CD4-positive, alpha-beta T cell treated with Interleukin-6 at 100 ng/mL for 8 hours (primary cell): ENCODE measurements at places on chromosomes 5 and 9.

DNA sequence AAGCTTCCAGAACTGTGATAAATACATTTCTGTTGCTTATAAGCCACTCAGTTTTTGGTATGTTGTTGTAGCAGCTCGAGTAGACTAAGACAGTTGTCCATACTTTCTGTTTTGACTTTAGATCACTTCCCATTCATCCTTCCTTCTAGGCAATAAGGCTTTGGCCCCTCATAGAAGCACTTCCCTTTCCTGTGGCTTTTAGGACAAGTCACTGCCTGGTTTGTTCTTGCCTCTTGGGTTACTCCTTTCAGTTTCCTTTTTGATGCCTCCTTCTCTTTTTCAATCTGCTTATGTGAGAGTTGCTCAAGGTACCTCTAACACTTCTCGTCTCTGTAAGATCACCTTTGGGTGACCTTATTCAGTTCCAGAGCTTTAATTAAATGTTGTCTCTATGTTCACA lies 72.4 kb upstream of the NTRK2 start:
- DNase-seq: no peak

DNA sequence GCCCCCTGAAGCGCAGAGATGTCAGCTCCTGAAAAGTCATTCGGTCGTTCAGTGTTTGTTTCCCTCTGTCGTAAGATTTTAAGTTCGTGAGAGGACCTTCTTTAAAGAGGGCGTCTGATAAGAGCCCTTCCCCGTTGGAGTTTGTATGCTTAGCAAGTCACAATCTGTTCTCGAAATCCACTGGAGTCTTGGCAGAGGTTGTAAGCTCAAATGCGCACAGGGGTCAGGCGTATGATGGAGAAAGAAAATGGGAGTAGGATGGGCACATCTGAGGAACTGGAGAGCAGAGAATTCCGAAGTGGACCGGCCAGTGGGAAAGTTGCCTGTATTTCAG lies 710 bp downstream of the HSD17B4 start:
- DNase-seq: no peak

DNA sequence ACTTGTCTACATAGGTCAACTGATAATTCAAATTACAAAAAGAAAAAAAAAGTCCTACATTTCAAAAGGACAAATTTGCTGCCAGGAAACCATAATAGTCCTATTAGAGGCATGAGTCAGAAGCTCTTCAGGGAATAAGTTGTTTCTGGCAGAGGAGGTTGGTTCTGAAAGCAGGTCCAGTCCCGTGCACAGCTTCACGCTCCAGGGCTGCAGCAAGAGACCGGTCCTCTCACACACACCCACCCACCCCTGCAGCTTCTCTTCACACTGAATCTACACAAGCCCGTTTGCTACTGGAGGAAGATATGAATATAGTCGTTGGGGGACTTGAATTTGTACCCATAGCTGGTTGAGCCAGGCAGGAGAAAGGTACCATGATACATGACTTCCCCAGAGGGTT lies 36.9 kb upstream of the SLC1A3 start:
- DNase-seq: no peak

- no peak for DNase-seq
Observed at GRCh38 chr9:98569491-98569890, 139.2 kb downstream of the GABBR2 start.

DNA sequence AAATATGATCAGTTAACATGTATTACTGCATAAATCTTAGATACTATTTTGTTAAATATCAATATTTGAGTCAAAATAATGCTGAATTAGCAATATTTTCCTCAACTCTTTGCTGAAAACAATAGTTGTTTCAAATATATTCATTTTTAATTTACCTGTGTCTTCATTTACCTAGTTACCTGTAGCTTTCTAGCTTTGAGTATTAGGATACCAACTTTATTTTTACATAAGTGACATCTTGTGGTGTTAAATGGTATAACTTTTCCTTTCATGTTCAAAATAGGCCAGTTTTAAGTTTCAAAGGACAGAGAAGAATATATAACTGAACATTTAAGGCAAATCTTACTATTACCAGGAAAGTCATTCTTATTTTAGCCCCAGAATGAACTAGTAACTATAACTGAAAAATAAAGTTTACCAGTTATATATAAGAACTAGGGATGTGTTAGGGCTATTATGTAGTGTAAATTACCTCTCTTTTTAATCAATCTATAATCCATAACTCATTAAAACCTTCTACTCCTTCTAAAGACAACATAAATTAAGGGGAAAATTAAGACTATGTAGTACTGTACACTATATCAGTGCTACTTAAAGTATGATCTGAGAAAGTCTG lies 25.3 kb downstream of the AP3B1 start:
- no peak for DNase-seq

DNA sequence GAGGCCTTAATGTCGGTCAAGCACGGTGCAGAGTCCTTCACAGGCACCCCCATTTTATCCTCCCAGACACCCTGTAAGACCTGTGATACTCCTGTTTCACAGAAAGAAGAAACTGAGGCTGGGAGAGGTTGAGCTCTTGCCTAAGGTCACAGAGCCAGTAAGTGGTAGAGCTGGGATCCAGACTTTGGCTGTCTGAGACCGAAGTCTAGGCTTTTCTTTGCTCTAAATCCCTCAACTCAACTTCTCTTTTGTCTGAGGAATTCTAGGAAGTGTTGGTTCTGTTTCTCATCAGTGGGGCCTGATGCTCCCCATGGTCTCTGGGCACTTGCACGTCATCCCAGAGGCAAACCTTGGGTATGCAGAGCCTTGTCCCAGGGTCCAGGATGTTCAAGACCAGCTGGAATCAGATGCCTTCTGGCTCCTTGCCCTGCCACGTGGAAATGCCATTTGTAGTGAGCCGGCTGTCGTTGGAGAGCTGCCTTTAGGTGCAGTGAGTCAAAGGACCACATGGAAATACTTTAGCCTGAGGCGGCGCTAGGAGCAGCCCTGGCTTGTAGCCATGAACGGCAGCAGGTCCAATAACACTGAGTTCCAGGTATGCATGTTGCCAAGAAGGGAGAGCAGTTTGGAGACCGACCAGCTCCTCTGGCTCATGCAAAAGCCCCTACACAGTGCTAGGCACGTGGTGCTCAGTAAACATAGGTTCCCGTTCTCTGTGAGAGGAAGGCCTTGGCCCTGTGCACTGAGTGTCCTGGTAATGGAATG lies 9.2 kb downstream of the DCANP1 start:
- DNase-seq: no peak

- no peak for DNase-seq
Observed at GRCh38 chr9:106801816-106802215, 61.1 kb upstream of the ZNF462 start.

GRCh38 chr5:36357391-36357975 lies 55.8 kb upstream of the RANBP3L start:
- DNase-seq: no peak

DNA sequence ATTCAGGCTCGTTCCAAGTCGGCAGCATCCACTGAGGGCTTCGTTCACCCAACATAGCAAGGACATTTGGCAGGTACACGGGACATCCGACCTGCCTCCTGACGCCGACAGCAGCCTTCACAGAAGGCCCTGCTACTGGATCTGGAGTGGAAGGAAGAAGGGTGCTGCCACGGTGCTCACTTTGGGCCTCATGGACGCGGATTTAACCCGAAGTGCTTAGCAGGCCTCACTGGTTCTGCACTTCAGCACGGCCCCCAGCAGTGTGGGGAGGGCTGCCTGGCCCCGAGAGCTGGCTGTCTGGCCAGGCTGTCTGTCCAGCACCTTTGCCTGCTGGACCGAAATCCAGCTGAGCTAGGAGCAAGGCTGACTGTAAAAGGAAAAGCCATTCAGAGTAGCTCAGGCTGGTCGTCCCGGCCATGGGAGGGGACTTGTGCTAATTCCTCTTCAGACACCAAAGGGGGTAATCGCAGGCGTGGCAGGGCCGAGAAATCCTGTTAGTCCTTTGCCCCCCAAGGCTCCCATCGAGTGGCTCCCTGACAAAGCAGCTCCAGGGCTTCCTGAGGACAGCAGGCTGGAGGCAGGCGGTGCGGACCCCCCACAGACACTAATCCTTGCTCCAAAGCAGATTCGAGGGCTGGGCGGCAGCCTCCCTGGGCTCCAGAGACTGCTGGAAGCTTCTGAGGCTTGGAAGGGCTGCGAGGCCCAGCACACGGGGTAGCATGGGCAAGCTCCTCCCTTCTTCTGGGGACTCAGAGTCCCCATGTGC lies 11.1 kb upstream of the RXRA start:
- DNase-seq: no peak

- no peak for DNase-seq
Observed at GRCh38 chr9:1219284-1219683, 169.1 kb downstream of the DMRT2 start.

GRCh38 chr5:110268283-110268682 lies 458.2 kb downstream of the TMEM232 start:
- no peak for DNase-seq

GRCh38 chr5:43301653-43302091 lies 11.5 kb downstream of the HMGCS1 start:
- DNase-seq: no peak

DNA sequence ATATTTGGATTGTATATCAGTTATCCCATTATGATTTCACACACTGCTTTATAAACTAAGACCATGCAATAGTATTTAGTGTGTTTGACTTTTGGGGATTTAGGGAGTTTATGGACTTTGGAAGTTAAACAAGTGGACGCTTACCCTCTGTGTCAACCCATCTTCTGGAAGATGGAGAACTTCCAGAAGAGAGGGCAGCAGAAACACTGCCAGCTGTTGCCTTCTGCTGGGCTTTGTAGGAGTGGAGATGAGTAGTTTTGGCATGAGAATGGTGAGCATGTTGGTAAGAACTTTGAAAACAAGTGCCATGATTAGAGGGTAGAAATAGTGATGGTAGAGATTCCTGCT lies 2.2 kb downstream of the DNAJC25 start:
- no peak for DNase-seq

GRCh38 chr9:36402536-36402935 lies 2.5 kb upstream of the RNF38 start:
- no peak for DNase-seq

DNA sequence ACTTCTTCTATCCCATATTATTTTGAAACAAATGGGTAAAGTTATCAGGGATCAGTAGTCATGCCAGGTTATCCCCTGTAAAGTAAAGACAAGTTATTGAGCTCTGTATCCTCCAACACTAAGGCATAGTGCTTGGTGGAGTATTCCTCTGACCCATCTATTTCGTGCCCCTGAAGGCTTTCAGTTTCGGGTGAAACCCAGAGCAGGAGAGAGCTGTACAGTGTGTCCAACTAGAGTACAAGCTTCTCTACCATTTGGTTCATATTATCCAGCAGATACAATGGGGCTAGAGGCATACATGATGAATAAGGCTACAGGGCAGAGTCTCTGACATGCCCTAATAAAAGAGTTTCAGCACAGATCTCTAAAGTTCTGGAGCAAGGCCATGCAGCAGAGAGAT lies 3.2 kb upstream of the SLC22A4 start:
- no peak for DNase-seq

DNA sequence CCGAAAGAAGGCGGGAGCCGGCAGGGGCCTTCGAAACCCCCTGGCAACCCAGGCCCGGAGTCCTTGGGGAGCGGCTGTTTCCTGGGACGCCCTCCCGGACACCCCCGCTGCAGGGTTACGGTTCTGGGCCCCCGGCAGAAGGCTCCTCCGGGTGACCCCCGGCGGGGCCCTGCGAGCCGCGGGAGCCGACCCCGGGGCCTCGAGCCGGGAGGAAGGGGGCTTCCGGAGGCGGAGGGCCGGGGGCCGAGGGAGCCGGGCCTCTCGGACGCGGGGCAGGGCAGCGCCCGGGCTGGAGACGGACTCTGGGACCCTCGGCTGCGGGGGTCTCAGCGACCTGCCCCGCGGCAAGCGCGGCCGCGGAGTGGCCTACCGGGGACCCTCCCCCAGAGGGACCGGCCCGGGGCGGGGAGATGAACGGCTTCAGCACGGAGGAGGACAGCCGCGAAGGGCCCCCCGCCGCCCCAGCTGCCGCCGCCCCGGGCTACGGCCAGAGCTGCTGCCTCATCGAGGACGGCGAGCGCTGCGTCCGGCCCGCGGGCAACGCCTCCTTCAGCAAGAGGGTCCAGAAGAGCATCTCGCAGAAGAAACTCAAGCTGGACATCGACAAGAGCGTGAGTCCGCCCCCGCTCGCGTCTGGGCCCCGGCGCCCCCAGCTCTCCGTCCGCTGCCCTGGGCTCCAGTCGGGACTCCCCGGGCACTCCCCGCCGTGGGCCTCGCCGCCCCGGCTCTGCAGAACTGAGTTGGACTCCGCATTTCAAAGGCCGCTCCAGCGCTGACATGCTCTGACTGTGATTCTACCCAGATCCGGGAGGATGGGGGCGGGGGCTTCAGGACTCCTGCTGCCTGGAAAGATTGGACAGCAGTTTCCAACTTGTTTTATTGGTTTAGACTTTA lies 645 bp downstream of the SAP30L start:
- DNase-seq: peak; percentile 12

- DNase-seq: no peak
Observed at GRCh38 chr9:132243156-132244074, 81.6 kb downstream of the NTNG2 start.

- no peak for DNase-seq
Observed at GRCh38 chr5:68245319-68245718, 29.8 kb downstream of the PIK3R1 start.

DNA sequence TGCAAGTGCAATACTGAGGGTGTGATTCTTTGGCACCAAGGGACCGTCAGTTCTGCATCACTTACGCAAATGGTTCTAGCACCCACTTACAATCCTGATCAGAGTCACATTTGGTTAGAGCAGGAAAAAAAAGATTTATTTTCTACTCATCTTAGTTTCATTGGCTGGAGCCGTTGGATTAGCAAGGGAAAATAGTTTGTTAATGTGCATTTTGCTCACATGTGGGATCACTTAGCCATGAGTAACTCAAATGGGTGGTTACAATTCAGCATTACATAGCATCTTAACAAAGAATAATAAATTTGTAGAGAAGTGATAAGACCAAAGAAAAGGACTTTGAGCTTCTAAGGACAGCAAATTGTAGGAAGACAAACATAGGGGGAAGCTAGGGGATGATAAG lies 216.9 kb downstream of the AUH start:
- DNase-seq: no peak

DNA sequence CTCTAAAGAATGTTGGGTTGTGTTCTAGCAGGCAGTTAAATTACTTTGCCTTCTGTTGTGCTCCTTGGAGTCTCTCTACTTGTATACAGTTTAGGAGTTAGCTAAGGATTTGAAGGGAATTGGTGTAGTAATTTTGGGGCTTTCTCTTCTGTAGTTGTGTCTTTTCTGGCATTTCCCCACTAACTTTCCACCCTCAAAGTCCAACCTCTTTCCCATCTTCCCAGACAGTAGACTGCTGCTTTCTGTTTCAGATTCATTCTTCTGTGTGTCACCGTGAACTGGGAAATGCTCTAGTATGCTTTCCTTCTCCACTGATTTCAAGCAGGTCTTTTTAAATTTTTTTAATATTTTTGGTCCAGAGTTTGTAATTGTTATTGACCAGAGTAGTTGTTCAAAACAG lies 4.5 kb upstream of the ANGPTL2 start:
- DNase-seq: no peak

DNA sequence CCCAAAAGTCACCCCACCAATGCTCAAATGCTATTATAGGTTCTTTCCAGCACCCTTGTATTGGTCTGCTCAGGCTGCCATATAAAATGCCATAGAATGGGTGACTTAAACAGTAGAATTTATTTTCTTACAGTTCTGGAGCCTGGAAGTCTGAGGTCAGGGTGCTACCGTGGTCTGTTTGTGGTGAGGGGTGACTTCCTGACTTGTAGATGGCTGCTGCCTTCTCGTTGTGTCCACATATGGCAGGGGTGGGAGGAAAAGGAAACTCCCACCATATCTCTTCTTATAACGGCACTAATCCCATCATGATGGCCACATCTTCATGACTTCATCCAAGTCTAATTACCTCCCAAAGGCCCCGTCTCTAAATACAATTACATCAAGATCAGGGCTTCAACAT lies 257.8 kb upstream of the TARS1 start:
- DNase-seq: no peak
